Fibroblast of skin of right biceps (primary cell): ENCODE measurements at places on chromosomes 4 and X.

DNA sequence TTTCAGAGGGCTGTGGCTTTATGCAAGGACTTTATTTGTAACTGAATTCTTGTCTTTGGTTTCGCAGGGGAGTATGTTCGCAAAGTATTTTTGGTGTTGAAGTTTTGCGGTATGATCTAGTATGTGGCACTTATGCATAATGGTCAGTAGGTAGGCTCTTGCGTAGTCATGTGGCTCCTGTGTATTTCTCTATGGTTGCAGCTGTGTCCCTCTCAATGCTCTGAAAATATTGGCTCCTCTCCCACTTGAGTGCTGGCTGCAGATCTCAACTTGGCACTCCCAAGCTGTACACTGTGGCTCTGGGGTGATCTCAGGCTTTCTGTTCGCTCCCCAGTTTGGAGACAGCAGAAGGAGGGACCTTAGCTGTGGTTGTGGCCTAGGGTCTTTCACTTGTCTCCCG is 24.8 kb downstream of the ARMCX5 start:
- DNase-seq, result no peak

GRCh38 chr4:42543762-42544161 is 113.1 kb downstream of the ATP8A1 start:
- peak; percentile 62 for DNase-seq

- peak; percentile 84 for DNase-seq
These were observed 8.4 kb downstream of the UBE2K start for GRCh38 chr4:39706334-39706733.

DNA sequence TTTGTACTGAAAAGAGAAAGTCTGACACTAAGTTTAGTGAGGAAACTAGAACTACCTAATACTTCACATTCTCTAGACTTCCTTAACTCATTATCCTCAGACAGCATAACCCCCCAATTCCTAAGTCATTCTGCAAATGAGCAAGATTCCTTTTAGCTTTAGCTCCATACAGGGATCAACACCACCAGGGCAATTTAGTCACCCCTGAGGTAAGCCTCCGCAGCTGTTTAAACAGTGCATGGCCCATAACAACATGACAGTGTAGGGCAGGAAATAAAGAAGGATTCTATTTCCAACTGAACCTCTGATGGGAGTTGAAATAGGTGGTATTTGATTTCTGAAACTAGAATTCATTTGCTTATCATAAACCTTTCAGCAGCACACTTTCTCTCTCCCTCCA is 112.8 kb upstream of the DKK2 start:
- no peak for DNase-seq

DNA sequence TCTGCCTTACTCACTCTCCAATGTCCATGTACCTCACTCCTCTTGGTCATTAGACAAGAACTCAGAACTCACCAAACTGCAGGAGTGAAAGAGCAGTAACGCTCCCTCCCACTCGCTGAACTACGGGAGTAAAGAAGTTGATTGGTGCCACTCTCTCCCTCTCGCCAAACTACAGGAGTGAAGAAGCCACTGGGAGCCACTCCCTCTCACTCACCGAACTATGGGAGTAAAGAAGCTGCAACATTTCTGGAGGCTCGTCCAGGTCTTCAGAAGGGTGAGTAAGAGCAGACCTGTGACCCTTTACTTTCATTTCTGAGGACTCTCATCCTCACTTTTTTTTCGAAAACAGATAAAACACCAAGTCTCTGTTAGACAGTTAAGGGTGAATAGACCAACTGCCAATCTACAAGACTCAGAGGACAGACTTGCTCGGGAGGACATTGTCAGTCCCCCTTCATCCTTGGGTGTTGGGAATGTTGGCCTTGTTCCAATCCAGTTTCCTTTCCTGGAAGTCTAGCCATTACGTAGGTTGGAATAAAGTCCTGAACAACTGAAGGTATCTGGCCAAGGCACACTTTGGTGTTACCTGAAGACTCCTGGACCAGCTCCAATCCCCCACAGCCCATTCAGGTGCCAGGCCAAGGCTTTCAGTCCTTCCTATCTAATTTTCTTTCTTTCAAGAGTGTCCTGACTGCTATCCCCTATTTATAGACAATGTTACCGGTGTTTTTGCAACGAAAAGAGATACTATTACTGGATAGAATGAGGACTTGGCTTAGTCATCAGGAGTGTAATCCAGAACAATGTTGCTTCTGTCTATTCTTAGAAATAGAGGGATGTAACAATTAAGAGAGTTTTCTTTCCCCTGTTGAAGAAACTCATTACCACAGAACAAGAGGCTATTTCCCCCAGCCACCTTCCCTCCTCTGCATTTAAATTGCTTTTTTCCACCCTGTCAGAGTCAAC is 11.0 kb upstream of the COL25A1 start:
- DNase-seq, result no peak

- DNase-seq, result no peak
These were observed 1153.8 kb upstream of the PCDH7 start for GRCh38 chr4:29566371-29566770.

GRCh38 chrX:131763674-131764073 is 219.8 kb downstream of the OR13H1 start:
- no peak for DNase-seq

- DNase-seq, result no peak
These were observed 282.7 kb downstream of the UNC5C start for GRCh38 chr4:95265814-95266740.

DNA sequence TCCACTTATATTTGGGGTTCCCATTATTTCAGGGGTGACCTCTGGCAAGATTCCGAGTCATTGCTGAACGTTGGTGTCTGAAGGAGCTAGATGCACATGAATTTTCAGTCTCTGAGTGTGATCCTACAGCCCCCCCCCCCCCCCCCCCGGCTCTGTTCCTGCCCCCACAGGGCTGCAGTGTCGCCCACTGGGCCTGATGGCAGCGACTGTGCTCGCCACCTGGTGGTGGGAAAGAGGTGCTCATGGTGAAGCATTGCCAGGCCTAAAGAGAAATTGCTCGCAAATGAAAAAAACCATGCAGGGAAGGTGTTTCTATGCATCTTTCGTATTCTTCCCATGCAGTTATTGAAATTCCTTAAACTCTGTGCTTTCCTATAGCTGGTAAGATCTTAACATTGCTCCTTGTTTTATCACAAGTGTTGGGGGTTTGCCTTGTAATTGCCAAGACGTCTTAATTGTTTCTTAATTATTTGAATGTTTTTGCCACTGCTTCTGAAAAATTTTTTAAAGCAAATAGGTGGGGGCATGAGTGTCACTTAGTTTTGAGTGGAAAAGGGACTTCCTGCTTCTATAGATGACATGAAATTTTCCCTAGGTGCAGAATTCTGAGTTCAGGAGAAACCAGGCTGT is 63.2 kb downstream of the CLDN22 start:
- peak; percentile 62 for DNase-seq

GRCh38 chr4:114562176-114562904 is 36.3 kb upstream of the UGT8 start:
- no peak for DNase-seq

GRCh38 chrX:39886282-39886681 is 211.5 kb downstream of the BCOR start:
- DNase-seq, result no peak

- DNase-seq, result no peak
These were observed 69.5 kb downstream of the SLAIN2 start for GRCh38 chr4:48410812-48411211.

- DNase-seq, result no peak
These were observed 661.2 kb upstream of the TENM3 start for GRCh38 chr4:181581983-181582382.

DNA sequence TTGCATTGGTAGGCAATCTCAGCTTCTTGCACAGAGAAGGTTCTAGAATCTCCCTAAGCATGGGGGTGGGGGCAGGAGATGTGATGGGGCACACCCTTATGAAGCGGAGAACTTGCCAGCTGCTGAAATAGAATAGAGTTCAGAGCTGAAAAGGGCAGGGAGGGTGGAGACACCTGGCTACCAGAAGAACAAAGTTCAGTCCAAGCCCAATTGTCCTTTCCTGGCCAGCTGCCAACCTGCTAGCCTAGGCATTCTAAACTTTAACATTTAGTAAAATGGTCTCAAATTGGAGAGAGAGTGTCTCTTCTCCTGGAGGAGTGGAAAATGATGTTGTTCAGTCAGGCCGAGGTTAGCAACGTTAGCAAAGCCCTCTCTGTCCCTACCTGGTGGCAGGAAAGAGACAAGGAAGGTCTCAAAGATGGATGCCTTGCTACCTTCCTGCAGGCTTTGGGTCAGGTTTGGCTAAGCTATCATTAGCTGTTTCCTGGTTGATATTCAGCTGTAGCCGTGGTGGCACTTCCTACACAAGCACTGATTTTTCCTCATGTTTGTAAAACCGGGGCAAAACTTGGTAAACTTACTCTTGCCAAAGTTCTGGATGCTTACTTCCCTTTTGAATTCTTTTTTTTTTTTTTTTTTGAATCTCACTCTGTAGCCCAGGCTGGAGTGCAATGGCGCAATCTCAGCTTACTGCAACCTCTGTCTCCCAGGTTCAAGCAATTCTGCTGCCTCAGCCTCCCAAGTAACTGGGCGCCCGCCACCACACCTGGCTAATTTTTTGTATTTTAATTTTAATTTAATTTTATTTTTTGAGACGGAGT is 34.7 kb upstream of the NYX start:
- DNase-seq, result no peak

GRCh38 chr4:153988492-153989363 is 199.8 kb upstream of the SFRP2 start:
- DNase-seq, result peak; percentile 44

DNA sequence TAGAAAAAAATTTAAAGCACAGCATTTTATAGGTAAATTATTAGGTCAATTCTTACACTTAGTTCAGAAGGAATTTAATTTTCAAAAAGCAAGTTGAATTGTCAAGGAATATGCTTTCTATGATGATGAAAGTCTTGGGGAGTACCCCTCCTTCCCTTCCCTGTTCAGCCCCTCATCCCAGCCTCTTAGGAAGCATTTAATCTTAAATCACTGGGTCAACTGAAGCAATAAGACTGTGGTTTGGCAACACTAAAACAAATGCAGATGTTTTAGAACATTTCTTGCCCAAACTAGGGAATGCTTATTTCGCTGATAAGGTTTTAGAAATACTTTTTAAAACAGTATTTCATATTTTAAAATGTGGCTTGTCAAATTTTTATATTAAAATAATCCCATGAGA is 19.1 kb upstream of the ARSJ start:
- no peak for DNase-seq

DNA sequence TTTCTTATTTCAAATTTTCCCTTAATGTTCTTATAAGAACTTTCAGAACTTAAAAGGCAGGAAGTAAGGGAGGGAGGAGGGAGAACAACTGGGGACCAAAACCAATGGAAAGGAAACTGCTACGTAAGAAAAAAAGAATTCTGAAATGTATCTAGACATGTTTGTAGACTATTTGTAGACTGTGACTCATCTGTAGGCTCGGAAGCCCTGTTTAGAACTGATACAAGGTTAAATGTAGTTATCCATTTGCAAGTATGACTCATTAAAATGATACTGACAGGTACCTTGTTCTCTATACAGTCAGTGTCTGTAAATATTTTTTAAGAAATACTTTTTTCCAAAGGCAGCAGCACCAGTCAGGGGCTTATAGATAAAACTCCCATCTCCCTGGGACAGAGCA is 202.0 kb downstream of the DHX15 start:
- peak; percentile 58 for DNase-seq

DNA sequence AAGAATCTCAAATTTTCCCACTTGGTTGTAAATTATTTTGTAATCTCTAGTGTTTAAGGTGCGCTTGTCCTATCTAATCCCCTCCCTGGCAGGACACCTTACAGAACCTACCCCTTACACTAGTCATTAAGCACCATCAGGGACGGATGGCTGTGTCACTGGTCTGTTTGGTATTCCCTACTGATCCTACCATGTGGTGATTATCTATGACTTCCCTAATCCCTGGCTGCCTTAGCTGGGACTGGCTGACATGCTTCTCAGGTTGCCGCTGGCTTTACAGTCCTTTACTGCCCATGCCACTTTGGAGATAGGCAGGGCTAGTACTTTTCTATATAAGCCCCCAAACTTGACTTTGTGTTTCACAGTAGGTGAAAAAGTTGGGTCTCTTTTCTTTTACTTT is 58.6 kb downstream of the ELOVL6 start:
- no peak for DNase-seq

DNA sequence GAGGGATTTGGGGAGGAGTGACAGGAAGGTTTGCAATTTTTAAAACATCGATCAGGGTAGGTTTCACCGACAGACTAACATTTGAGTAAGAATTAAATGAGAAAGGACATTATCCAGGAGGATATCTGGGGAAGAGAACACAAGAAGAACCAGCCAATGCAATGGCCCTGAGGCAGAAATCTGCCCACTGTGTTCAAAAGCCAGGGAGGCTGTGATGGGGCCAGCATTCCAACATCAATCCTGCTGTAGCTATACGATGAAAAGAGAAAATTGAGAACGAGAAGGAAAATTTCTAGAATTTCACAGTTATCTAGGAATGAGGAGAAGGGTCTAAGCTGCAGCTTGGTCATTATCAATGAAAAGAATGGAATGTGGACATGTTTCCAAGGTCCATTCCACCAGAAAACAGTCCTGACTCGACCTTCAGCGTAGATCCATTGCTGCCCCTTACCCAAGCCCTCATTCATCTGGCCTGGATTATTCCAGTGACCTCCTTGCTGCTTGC is 84.4 kb downstream of the APBB2 start:
- DNase-seq, result no peak

GRCh38 chr4:1329408-1330371 is 17.3 kb upstream of the UVSSA start:
- no peak for DNase-seq

- DNase-seq, result no peak
These were observed 106.7 kb downstream of the ADRA2C start for GRCh38 chr4:3872834-3873313.

- peak; percentile 85 for DNase-seq
These were observed 157.1 kb downstream of the VEGFC start for GRCh38 chr4:176635372-176636261.

GRCh38 chrX:97096385-97096784 is 212.7 kb downstream of the RPA4 start:
- no peak for DNase-seq

GRCh38 chr4:70908993-70909556 is 6.9 kb downstream of the MOB1B start:
- no peak for DNase-seq

DNA sequence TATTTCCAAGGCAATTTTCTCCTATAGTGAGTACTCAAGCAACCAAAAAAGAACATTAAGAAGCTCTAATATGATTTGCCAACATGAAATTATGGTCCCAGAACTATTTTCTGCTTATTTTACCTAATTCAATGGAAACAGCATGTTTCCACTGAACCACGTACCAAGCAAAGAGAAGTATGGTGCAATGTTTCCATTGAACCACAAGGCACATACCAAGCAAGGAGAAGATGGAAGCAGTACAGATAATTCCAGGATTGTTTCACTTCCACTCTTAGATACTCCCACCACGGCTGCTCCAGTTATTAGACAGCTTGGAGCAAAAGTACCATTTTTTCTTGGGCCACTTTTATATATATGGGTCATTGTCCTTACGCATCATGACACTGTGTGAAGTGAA is 164.9 kb downstream of the RNF150 start:
- DNase-seq, result no peak
